Activated naive CD4-positive, alpha-beta T cell treated with anti-CD3 and anti-CD28 coated beads for 36 hours (primary cell): ENCODE measurements at places on chromosomes 6 and 20.

DNA sequence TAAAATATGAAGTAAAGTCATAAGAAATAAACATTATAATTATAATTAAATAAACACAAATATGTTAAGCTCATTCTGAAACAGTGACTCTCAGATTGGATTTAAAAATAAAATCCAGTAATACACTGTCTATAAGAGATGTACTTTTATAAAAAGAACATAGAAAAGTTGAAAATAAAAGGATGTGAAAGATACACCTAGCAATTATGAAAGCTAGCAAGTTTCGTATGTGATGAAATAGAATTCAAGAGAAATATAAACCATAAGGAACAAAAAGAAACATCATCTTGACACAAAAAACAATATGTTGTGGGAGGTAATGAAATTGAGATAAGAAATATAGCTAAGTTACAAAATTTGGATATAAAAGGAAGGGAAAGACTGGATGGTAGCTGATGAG is 128.6 kb upstream of the CNR1 start:
- DNase-seq, result no peak

DNA sequence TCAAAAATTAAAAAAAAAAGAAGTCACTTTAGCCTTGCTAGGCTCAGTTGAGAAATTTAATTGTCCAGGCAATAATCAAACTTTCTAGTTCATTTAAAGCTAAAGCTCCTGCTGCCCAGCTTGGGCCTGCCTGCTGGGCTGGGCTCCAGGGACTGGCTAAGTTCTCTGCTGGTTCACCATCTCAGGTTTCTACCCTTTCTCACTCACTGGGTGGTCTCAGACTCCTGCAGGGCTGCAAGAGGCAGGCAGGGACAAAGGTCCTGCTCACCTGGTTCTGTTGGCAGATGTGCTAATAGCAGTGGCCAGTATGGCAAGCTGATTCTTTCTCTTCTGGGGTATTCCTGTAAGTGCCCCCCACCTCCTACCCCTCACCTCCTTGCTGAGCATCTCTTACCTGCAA is 21.2 kb upstream of the RTF2 start:
- DNase-seq, result no peak

- DNase-seq, result no peak
Measured at GRCh38 chr6:35195120-35195780, 18.5 kb upstream of the SCUBE3 start.

- DNase-seq, result no peak
Measured at GRCh38 chr6:80457439-80457933, 351.0 kb downstream of the BCKDHB start.

DNA sequence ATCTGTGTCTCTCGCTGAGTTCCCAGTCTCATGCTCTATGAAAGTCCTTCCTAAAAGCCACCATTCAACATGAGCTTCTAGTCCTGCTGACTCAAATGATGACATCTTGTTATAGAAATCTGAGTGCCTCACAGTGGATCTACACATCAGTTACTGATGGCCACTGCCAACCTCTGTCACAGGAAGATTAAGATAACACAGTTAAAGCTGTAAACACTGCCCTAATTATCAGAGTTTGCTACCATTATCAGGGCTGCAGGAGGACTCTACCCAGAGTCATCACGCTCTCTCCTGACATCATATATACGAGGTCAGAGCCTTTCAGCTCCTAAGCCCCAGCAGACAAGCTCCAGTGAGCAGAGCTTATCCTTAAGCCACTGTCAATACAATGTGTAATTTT is 63.2 kb downstream of the HIVEP2 start:
- no peak for DNase-seq

- DNase-seq, result peak; percentile 47
Measured at GRCh38 chr6:112780498-112781096, 433.5 kb downstream of the RFPL4B start.

DNA sequence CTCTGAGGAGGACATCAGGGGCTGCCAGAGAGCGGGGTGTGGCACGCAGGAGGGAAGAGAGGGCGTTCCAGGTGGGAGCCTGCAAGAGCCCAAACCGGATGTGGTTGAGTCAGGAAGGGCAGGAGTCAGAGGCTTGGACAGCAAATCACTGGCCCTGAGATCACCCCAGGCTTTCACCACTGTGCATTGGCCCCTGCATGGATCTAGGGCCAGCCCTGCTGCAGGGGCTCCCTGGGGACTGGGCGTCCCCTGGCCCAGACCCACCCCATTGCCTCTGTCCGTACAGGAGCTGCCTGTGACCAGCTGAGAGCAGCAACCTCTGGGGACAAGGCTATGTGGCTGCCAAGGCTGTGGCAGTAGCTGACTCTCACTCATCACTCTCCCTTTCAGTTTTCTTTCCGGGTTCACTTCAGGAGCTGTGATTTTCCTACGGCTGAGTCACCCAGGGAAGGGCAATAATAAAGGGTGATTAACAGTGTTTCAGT is 33.9 kb downstream of the KCNK17 start:
- no peak for DNase-seq

- DNase-seq, result no peak
Measured at GRCh38 chr20:10185741-10186558, 32.7 kb upstream of the SNAP25 start.

- no peak for DNase-seq
Measured at GRCh38 chr20:4261333-4262284, 246.3 kb upstream of the RNF24 start.

DNA sequence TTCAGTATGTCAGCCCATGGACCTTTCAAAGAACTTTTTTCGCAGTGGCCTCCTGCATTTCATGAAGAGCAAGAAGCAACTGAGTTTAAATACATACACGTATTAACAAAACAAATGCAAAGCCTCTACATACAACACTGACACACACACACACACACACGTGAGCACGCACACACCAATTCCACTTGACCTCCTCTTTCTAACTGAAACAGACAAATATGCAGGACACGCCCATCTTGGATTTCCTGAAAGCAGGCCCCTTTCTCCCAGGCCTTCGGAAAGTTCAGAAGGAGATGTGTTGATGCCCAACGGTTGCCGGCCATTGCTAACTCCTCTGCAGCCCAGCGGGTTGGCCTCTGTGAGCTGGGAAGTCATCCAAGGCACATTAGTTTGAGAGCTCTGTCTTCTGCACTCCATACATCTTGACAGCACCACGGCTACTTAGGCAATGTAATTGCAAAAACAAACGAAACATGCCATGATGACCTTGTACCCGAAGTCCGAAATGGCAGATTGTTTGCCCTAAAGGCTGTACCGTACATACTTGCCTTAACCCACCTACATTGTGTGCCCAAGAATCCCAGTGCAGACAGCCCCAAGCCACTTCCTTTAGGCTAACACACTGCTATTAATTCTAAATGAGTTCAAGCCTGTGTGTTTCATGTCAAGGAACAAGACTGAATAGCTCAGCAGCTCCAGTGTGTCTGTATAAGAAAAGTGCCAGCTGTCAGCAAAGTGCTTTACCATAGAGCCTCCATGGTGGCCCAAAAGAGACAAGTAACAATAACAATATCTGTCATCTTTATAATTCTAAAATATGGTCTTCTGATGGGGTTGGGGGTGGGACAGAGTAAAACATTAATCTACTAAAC is 138.8 kb upstream of the RNF217 start:
- DNase-seq, result no peak

DNA sequence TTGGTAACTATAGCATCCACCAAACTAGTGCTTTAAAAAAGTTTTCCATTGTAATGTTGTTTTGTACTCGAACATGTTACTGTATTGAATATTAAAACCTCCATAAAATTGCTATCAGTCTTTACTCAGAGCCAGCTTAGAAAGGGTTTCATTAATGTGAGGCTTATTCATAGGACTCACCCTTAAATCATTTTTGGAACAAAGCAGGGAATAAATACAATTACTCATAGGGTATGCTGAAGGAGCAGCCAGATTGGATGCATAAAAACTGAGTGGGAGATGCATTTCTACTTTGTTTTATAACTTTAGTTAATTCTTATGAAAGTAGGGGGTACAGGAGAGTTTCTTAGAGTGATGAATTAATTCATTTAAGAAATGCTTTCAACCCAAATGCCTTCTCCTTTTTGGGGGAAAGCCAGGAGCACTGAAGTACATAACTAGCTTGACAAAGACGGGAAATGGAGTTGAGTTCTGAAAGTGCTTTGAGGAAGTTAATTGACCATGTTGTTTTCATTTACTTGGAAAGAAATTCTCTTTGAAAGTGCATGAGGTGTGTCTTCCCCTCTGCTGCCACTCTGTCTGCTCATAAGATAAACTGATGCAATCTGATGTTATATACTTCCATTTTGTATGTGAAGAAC is 90.3 kb downstream of the RNF144B start:
- no peak for DNase-seq

DNA sequence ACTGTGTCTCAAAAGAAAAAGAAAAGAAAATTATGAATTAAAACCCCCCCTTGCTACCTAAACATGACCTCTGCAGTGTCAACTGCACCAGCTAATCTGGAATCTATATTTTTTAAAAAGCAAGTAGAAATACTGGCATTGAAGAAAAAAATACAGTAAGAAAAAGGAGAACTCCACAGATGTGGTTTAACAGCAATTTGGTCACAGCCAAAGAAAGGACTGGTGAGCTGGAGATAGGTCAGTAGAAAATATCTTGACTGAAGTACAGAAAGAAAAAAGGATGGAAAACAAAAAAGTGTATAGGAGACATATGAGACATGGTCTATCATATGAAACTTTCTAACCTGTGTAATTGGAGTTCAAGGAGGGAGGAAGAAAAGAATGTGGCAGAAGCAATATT is 44.1 kb upstream of the ERVFRD-1 start:
- no peak for DNase-seq

DNA sequence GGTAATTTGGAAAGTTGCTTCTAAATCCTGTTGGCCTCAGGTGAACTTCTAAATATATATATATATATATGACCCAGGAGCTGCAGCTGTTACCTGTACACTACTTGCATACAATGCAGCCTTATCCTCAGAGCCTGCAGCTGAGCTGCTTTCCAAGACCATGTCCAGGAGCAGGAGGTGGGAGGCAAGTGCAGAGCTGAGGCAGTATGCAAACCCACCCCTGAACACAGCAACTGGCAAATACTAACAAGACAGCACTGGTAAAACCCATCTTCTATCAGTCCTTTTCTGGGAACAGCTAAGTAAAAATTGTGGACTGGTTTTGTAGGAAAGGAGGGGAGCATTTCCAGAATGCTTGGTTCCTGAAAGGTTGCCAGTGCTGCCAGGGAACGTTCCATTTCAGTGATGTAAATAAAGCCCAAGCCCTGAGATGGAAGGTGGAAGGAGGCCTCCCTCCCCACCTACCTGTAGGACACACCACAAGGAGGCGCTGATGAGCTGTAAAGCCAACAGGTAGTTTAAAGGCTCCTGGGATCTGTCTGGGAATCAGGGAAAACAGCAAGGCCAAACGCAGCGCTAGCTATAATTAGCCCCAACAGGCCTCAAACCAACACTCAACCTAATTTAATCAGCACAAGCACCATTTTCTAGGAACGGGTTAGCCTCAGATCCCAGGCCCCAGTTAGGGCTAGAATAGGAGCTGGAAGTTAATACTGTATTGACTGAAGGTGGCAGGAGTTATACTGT is 93.8 kb upstream of the MAP7 start:
- peak; percentile 93 for DNase-seq
